ENCODE measurements at places on chromosomes 3 and 15.

DNA sequence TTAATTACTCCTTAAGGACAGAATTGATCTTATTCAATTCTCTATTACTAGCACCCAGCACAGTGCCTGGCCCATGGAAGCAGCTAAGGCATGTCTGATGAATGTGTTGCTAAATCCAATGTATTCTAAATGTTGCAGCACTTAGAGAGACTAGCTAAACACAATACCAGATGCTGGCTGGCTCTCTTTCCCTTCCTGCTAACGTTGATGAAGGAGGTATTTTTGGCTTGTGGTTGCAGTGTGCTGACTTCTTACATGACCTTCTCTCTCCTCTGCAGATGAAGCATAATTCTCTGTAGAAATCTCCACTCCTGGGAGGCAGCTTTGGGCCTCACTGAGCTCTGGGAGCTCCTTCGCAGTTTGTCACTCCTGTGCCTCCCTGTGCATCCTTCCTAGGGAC is 183.6 kb downstream of the PEX5L start:
- no peak for DNase-seq

GRCh38 chr15:44698641-44699040 is 12.5 kb downstream of the PATL2 start:
- DNase-seq, result no peak

- no peak for DNase-seq
These were observed 30.0 kb downstream of the AP3B2 start for GRCh38 chr15:82679626-82680199.

DNA sequence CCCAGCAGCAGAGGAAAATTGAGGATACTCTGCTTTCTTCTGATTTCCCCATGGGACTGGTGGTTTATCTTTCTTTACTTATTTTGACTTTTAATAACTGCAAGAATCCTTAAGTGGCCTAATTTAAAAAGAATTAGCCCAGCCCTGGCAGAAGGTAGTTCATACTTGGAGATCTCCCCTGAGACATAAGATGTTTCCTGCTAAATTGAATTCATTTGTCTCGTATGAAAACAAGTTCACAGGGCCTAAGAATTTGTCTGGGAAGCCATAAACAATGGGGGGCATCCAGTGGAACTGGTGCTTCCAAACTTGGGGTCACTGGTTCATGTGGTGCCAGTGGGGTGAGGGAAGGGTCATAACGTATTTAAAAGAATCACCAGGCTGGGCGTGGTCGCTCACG is 283.1 kb upstream of the RASGRP1 start:
- DNase-seq, result no peak

DNA sequence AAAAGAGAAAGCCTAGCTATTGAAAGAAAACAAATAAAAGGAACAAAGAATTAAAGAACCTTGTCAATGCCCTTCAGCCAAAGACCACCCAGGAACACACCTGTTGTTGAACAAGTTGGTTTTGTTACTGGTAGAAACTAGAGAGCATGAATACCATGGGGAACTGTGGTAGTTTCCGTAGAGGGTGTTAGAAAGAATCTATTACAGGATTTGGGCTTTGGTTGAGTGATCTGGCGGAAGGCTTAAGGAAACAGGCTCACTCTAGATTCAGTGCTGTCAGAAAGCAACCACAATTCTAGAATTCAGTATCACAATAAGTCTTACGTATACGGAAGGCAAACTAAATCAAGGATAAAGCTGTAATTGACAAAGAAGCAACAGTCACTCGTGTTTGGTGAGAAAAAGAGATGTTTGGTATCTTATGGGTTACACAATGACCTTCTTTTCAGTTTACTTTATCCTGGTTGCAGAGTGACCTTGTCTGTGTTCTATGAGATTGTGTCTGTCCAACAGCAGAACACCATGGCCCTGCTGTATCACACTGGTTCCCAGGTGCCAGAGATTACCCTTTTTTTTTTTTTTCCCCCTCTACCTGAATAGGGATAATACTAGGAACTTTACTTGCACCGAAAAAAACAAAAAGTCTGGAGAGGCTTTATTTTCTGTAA is 265.9 kb downstream of the SHQ1 start:
- no peak for DNase-seq

- DNase-seq, result no peak
These were observed 64.2 kb downstream of the HACD2 start for GRCh38 chr3:123520656-123521055.

DNA sequence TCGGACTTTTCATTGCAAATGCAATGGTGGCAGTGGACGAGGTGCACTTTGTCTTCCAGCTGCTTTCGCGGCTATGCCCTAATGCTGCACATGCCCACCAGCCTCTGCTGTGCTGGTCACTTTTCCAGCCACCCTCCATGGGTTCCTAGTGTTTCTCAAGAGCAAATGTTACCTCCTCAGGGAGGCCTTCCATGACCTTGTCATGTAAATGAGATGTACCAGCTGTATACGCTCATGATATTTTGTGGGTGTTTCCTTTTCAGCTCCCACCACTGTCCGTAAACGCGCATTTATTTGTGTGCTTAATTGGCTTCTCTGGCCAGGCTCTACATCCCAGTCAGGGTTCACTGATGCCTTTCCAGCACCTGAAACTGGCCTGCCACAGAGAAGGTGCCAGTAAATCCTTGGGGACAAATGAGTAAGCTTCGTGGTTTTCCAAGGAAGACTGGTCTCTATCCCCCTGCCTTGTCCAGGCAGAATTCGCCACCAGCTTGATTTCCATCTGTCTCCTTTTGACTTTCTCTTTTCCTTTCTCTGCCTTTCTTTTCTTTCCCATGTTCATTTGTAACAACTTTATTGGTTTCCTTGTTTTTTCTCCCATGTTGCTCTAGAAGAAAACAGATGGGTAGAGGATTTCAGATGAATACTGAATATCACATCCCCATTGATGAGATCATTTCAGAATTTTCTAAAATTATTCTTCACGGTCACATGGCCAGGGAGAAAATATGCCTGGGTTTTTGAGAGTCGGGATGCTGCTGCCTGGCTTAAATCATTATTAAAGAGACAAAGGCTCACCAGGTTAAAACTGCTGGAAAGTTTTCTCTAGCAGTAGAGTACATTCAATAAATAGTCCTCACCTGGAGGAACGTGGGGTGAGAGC is 82.5 kb downstream of the CHST2 start:
- no peak for DNase-seq

- no peak for DNase-seq
These were observed 128.5 kb downstream of the CHSY1 start for GRCh38 chr15:101123222-101123910.

- DNase-seq, result no peak
These were observed 276.6 kb downstream of the UACA start for GRCh38 chr15:70486451-70487386.

- DNase-seq, result no peak
These were observed 19.9 kb upstream of the ABHD2 start for GRCh38 chr15:89068325-89068784.

DNA sequence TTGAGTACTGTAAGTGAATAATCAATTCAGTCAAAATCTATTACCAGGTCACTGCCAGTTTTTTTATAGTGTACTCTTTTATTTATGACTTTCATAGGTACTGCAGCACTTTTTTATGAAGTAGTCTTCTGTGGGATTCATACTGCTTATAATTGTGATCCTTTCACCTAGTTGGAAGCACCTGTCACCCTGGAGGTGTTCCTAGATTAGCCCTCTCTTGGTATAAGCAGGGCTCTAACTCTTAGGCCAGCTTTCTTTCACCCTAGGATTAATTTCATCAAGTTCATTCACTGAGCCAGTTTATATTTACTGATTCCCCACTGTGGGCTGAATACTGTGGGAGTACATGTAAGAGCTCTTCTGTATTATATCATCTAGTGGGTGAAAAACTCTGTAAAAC is 65.9 kb upstream of the MLF1 start:
- DNase-seq, result no peak

- no peak for DNase-seq
These were observed 98.9 kb upstream of the TBC1D5 start for GRCh38 chr3:17841190-17841828.

DNA sequence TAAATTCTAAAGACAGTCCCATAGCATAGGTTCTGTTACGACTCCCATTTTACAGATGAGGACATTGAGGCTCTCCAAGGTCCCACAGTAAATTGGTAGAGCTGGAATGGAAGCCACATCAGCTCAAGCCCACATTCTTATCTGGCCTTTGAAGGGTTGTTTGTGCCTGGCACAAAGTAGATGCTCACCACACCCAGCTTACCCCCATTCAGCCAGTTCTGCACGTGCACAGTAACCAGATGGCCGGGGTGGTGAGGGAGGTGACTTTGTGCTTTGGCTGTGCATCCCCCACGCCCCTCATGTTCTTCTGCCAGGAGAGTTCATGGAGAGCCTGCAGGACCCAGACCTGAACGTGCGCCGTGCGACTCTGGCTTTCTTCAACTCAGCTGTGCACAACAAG is 16.2 kb downstream of the RPL32 start:
- DNase-seq, result no peak

GRCh38 chr15:62165104-62165792 is at the start of gene C2CD4B:
TSS of gene C2CD4B (minus strand) at chr15:62165285. CDS start at chr15:62164984, 301 bp downstream.
- DNase-seq, result no peak

DNA sequence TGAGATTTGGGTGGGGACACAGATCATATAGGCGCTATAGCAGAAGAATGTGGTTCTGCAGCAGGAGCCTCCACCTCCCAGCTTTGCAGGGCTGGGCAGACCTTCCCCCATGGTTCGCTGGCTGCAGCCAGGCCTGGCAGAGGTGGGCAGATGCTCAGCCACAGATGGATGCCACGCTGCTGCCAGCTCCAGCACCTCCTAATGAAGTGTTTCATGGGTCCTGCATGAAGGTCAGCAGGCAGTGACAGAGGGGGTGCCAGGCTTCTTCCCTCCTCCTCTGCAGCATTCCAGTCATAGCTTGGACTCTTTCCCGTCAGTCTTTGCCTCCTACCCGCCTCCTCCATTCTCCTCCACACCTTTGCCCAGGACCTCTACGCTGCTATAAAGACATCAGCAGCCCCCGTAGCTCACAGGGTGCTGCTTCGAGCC is 85.9 kb downstream of the SLCO3A1 start:
- no peak for DNase-seq

DNA sequence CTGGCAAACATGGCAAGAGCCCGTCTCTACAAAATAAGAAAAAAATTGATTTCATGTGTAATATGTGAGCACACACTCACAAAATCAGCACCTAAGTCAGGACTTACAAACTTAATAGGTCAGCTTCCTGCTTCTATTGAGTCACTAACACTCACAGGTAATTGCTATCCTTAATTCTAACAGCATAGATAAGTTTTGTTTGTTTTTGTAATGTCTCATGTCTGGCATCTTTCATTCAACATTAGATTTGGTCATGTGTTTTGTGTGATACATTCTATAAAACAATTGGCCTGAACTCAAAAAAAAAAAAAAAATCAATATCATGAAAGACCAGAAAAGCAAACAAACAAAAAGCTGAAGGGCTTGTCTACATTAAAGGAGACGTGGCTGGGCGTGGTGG is 564.7 kb downstream of the AGBL1 start:
- DNase-seq, result no peak

GRCh38 chr3:123593381-123593780 is 8.5 kb upstream of the HACD2 start:
- DNase-seq, result no peak

- no peak for DNase-seq
These were observed 62.8 kb upstream of the PPARG start for GRCh38 chr3:12226031-12226430.

DNA sequence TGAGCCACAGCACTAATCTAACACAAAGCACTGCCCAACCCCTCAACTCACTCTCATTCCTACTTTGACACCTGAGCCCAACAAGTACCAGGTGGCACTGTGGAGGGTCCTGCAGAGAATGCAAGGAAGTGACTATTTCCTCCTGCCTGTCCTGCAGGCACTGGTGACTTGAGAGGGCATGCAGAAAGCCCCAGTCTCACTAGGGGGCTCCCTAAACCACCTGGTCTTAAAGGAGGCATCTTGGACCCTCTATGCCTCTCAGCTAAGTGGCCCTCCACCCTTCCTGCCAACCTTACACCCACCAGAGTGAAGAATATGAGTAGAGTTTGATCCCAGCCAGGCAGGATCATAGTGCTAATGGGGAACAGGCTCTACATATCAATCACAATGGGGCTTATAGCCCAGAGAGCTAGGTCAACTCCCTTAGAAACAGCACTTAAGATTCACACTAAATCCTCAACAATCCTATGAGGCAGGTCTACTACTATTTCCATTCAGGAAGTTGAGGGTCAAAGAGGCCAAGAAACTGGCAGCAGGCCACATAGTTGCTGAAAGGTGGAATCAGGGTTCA is 15.2 kb downstream of the TRAIP start:
- peak; percentile 8 for DNase-seq

- DNase-seq, result peak; percentile 23
These were observed 10.8 kb upstream of the CCDC39 start for GRCh38 chr3:180690061-180690460.

DNA sequence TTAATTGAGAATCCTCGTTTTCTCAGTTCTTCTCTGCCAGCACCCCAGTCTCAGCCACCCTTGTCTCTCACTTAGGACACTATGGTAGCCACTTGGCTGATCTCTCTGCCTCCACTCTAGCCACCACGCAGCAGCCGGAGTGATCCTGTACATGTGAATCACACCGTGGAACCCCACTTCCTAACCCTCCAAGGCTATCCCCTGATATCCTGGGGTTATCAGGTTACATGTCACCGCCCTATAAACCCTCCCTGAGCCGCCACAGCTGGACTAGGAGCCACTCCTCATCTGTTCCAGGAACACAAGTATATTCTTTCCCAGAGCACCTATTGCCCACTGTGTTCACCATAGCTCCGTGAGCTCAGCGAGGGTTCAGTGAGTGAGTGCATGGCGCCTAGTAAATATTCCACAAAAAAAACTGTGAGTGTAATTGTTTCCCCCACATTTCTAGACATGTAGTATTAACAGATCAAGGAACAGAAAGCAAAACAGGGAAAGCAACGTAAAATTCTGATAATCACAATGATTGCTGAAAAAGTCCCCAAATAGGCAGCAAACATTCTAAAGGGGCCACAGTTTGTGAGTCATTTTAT is 661 bp upstream of the PARP14 start:
- DNase-seq, result peak; percentile 34

DNA sequence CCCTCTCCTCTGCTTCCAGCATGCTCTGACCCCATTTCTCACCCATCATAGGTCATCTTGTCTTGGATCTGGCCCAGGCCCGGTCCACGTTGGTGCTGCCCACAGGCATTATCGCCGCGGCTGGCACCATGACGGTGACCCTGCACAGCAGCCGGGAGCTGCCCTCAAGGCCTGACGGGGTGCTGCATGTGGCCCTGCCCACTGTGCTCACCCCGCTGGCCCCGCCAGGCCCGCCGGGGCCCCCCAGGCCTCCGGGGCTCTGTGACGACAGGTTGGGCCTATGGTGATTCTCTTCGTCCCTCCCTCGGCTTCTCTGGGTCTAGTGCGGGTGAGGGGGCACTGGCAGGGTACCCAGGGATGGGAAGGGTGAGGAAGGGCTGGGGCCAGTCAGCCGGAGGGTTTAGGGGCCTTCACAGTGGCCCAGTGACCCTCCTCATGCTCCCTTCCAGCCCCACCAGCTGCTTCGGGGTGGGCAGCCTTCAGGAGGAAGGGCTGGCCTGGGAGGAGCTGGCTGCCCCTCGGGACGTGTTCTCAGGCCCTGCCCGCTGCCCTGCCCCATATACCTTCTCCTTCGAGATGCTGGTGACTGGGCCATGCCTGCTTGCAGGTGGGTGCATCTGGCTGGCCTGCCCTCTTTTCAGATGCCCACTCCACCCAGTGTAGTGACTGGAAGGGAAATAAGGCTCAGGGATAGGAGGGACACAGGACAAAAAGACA is 3.9 kb downstream of the VWA5B2 start:
- no peak for DNase-seq

Data from NCI-H2107 (cell line).